ENCODE measurements at places on chromosomes 7 and 10.

- DNase-seq: no peak
Observed at GRCh38 chr7:118861581-118861980, 637.1 kb downstream of the ANKRD7 start.

GRCh38 chr7:126842451-126842850 is 410.3 kb downstream of the GRM8 start:
- no peak for DNase-seq

DNA sequence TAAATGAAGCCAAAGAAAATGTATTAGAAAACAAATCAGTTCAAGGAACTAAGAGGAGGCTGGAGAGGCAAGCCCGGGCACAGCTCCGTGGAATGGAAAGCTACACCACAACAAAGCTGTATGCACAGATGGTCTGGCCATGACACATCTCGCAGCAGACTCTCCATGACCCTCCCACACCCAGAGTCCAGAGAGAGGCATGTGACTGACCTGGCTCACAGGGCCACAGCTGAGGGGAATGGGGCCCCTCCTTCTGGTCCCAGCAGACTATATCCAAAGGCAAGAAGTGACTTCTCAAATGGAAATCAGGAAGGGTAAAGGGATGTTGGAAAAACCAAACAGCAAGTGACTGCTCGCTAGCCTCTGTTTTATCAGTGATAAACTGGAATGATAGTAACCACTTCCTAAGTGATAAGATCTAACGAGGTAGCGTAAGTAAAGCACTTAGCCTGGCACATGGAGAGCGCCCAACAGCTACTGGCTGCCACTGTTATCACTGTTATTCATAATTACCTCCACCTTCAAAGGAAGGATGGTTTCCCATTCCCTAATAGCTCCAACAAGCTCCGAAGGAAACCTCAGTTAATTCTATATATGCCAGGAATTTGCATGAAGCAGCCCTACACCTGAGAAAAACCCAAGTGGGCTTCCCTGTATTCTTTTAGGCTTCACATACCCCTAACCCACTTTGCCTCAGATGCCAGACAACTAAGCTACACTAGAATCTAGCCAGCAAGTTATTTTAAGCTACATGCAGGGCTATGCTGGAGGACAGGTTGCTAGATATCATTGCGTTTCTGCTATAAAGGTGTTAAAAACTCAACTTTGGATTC is 8.4 kb downstream of the OSBPL3 start:
- DNase-seq: peak; percentile 68

- no peak for DNase-seq
Observed at GRCh38 chr7:134991469-134992339, 5.4 kb downstream of the AGBL3 start.

GRCh38 chr10:126135177-126135576 is 238.8 kb downstream of the FANK1 start:
- DNase-seq: peak; percentile 33

DNA sequence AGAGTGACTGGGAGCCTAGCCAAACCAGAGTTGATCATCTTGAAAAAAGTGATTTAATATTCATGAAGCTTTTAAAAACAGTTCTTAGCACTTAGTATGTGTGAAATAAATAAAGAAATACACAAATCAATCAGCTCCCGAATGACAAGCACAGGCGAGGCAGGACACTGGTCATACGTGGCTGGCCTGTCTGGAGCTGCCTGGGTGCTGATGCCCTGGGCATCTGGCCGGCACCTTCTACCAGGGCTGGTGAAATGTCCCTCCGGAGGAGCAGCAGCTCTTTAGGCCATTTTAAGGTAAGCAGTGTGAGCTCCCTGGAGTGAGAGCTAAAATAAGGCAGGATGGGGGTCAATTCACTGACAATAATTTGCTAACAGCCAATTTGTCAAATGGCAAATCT is 23.7 kb downstream of the IL15RA start:
- no peak for DNase-seq
